ENCODE measurements at places on chromosomes 4 and X.

GRCh38 chr4:1136048-1136447 lies 22.7 kb upstream of the RNF212 start:
- DNase-seq, result peak; percentile 41

- no peak for DNase-seq
Observed at GRCh38 chrX:6311540-6311939, 82.9 kb upstream of the NLGN4X start.

GRCh38 chr4:5137226-5137625 lies 85.9 kb downstream of the STK32B start:
- no peak for DNase-seq

DNA sequence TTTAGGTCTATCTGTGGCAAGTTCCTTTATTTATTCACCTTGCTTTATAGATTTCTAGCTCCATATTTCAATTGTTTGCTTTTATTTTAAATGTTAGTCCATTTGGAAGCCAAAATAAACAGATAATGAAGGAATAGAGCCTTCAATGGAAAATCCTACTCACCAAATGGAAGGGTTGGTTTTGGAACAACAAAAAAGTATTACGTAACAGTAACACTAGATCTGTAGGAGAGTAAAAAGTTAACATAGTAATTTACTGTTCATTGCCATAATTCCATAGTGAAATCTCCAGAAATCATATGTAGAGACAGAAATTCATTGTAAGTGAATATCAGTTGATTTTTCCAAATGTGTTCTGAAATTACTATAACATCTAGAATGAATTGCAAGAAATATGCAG lies 34.6 kb downstream of the NWD2 start:
- DNase-seq, result no peak

GRCh38 chr4:174380699-174381439 lies 97.2 kb downstream of the CEP44 start:
- no peak for DNase-seq

All from hematopoietic multipotent progenitor cell (in vitro differentiated cells).